ENCODE measurements at places on chromosomes 5 and 9.

DNA sequence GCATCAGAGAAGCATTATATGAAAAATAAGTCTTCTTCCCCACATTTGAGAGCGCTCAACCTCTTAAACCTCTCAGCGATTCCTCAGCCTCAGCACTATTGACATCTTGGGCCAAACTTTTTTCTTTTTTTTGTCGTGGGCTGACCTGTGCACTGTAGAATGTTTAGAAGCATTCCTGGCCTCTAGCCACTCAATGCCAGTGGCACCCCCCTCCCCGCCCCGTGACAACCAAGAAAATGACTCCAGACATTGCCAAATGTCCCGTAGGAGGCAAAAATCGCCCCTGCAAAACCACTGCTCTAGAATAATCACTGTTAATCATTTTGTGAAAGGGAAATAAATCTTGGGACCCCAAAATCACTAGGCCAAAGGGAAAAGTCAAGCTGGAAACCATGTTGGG, 129.1 kb upstream of the BOD1 start:
- no peak for DNase-seq

DNA sequence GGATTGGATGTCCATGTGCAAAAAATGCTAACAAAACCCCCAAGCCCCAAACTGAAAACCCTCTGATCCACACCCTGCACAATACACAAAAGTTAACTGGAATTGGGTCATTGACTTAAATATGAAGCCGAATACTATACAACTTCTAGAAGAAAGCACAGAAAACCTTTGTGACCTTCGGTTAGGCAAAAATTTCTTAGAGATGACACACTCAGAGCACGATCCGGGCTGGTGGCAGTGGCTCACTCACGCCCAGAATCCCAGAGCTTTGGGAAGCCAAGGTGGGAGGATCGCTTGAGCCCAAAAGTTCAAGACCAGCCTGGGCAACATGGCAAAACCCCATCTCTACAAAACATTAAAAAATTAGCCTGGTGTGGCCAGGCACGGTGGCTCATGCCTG, 1.8 kb upstream of the DIPK1B start:
- no peak for DNase-seq

GRCh38 chr9:37309136-37309535, 113.4 kb upstream of the GRHPR start:
- DNase-seq = peak; percentile 56

DNA sequence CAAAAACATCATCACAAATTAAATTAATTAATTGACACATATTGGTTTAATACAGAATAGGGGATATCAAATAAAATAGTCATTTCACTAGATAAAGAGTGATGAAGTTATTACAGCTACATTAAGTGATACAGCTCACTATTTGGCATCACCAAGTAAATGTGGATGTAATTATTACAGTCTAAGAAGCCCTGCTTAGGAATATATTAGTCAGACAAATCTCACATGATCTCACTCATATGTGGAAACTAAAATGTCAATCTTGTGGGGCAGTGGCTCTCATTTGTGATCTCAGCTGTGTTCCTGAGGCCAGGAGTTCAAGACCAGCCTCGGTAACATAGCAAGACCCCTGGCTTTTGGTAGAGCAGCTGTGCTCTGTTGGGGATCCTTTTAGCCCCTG, 233.4 kb upstream of the RGMB start:
- DNase-seq = no peak

DNA sequence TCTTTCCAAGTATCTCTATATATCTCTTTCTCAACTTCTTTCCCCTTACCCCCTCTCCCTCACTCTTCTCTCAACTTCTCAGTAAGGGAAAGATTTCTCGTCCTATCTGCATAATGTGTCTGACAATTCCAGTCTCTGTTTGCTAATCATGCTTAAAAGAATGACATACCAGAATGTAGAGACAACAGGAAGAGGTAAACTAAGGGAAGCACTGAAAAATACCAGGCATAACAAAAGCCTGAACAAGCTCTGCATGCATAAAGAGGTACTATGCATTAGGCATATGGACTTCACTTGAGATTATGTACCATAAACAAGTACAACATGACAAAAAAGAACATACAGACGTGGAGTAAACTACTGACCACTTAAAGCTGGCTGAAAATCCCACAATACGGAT, 62.6 kb downstream of the SEMA5A start:
- DNase-seq = peak; percentile 62

GRCh38 chr9:113538701-113539430, 75.3 kb downstream of the RGS3 start:
- DNase-seq = no peak

DNA sequence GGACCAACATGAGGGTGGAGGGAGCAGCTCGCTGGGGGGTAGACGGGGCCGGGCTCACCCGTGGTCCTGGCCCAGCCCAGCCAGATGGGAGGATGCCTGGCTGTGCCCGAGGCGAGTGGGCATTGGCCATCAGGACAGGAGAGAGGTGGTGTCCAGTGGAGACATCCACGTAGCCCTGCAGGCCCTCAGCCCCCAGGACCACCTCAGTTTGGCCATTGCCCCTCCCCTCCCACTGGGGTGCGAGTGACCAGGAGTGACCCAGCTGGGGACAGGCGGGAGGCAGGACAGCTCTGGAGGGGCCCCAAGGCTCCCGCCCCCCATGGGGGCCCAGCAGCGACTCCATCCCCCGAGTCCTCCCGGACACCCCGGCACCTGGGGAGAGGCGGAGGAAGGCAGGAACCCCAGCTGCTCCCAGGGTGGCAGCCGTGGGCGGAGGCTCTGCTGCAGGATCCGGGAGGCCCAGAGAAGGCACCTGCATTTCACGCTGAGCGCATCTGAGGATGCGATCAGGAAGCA, 8.3 kb downstream of the NOXA1 start:
- no peak for DNase-seq

DNA sequence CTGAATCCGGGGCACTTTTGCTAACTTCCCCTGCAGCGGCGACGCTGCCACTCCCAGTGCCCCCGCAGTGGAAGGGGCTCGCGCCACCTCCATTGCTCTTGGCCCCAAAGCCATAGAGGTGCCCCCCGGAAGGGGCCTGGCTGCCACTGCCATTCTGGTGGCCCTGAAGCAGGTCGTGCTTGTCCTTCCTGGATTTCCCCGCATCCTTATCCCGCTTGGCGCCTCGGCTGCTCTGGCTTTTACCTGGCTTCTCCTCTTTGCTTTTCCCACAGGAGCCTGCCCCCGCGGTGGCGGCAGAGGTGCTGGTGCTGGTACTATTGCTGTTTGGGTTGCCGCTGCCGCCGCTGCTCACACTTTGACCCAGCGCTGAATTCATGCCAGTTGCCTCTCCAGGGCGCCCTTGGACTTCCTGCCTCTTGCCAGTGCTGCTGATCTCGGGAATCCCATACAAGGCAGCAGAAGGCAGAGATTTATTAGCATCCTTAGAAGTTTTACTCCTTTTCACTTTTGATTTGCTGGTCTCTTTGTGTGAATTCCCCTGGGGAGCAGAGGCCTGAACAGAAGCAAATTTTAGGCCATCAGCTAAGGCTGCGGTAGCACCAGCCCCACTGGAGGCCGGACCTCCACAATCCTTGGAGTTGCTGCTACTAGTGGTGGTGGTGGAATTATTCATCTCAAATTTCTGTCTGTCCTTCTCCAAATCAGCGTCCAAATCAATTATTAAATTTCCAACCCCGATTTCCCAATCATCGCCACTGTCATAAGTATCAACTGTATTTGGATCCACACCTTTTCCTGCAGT, 2.1 kb downstream of the ZNF608 start:
- no peak for DNase-seq

GRCh38 chr5:136811086-136811485, 445.7 kb upstream of the TRPC7 start:
- DNase-seq = no peak

DNA sequence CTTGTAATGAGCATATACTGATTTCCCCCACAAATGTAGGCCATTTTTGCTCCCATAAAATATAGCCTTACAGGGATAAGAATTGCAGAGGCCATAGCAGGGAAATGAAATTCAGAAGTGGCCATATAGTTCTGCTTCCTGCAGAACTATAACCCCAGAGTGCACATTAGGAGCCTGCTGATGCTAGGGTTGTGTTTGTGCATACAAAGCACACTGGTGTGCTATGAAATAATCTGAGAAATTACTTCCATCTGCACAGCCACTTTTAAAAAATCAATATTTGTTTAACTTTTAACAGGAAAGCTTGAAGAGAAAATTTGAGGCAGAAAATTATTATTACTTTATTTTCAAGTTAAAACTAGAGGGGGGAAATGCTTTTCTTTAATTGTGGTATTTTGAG, 380.3 kb downstream of the MRPS30 start:
- no peak for DNase-seq

- DNase-seq = peak; percentile 25
Observed at GRCh38 chr5:122741681-122742080, 33.2 kb upstream of the SNX2 start.

- DNase-seq = no peak
Observed at GRCh38 chr5:65695162-65695755, 26.6 kb downstream of the SGTB start.

- DNase-seq = no peak
Observed at GRCh38 chr9:17614903-17615302, 36.0 kb downstream of the SH3GL2 start.

DNA sequence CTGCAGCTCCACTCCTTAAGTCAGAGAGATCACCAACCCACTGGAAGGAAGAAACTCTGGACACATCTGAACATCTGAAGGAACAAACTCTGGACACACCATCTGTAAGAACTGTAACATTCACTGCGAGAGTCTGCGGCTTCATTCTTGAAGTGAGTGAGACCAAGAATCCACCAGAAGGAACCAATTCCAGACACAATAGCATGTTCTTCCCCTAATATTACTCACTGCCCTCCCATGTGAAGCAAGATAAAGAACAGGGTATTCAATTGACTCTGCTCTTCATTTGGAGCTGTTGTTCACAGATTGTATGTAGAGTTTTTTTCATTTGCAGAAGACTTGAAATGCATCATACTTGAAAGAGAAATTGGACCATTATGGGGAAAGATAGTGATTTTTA, 10.8 kb downstream of the SAXO1 start:
- DNase-seq = no peak

DNA sequence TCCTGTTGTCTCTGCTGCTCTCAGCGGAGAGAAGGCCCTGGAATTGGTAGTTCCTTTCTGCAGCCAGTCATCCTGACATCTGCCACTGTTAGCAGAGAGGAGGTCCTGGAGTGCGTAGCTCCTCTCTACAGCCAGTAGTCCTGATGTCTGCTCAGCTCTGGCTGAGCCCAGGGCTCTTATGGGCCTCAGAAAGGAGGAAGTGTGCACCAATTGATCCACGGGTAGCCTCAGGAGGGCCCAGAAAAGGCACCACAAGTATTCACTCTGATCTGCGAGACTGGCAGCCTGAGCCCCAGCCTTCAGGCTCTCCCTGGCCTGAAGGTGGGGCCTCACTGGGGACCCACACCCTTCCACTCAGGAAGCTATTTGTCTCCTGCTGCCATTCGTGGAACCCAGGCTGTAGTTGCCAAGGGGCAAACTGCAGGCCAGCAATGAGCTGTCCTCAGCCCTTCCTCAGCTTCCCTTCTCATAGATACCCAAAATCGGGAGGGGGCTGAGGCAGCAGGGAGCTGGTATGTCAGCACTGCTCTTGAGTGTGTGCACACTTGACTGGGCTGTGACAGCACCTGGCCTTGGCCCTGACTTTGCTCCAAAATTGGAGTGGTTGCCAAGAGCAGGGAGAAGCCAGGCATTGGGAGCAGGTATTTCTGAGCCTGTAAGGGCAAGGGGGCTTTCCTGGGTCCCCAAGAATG, 1049.5 kb upstream of the ACO1 start:
- no peak for DNase-seq

DNA sequence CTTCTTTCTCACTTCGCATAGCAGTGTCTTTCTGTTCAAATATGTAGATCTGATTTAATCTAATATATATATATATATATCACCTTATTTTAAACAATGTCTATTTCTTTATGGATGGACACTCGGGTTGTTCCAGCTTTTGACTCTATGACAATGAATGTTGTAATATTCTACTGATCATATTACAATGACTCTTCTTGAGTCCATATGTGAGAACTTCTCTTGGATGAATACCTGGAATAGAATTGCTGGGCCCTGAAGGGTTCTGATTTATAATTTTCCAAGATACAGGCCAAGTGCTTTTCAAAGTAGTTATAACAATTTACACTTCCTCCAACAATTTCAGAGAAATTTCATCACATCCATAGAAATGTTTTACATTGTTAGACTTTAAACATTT, 28.8 kb downstream of the NTRK2 start:
- DNase-seq = no peak

DNA sequence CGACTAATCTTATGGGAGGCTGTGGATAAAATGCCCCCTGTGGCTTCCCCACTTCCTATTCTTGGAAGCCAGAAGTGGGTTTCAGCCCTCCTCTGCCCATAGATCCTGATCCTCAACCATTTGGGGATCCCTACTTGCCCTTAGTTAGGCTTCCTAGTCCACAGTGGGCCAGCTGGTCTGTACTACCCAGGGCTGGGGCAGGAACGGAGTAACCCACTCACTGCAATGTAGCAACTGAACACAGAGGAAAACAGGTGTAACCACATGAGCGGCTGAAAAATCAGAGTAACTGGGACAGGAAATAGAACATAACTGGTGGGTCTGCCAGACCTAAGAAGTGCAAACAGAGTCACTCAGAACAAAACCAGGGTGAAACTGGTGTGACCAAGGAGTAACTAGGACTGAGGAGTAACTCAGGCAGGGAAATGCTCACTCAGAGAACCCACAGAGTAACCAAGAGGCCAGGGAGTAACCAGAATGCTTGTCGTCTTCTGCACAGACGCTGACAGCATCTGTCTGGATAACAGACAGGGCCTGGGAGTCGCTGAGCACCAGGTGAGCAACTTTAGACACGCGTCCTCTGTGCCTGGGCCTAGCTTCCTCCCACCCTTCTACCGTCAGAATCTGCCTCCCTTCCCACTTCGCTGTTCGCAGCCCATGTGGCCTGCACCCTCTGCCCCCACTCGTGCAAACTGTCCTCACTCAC, 1.0 kb downstream of the AQP3 start:
- DNase-seq = no peak

DNA sequence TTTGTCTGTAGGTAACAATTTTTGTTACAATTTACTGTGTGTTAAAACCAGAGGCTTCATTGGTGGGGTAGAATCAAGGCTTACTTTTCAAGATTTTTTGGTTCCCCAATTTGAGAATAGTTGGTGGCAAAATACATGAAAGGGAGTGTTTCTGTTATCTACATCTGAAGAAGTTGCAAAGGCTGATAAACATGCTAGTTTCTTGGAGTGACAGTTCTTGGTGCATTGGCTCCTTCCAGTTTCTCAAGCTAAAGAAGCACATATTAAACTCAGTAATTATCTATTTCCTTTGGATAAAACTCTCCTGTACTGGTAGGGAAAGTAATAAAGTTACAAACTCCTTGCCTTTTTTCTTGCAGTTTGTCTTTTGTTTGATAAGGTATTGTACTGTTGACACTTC, 5.9 kb downstream of the MACIR start:
- no peak for DNase-seq

DNA sequence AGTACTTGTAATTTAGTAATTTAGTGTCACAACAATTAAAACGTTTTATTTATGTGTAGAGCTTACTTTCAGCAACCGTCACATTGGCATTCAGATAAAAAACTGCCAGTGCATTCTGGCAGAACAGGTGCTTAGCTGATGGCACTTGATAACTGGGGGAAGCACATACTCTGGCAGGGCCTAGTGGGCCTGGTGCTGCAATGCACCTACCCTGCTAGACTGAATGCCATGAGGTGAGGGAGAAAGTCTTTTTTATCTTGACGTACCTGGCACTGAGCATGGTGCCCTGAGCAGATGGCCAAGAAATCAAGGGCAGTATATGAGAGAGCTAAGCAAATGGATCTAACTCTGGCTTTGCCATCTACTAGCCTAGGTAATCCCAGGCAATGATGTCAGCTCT, 280.6 kb upstream of the EFNA5 start:
- DNase-seq = no peak

Data from iris pigment epithelial cell (primary cell).